ENCODE measurements at places on chromosomes 7 and 10. TPM values are rescaled to one million over a fixed set of nuclear protein-coding genes. Genes with fewer than 3 reads are reported as not detected.

- no peaks in the 10 kb centered on the region for H3K4me1 ChIP-seq
- H3K4me3 ChIP-seq, result no peak overlapping the region
- no peak overlapping the region for H3K27ac ChIP-seq
- no peak for DNase-seq
- no peaks in the 10 kb centered on the region for H3K36me3 ChIP-seq
These were observed 117.9 kb upstream of the COL1A2 start for GRCh38 chr7:94276795-94277194.

- no peak overlapping the region for H3K4me3 ChIP-seq
- DNase-seq, result no peak
- H3K27ac ChIP-seq, result no peak overlapping the region
- no peaks in the 10 kb centered on the region for H3K27me3 ChIP-seq
- peaks cover 28% of the 10 kb centered on the region for H3K4me1 ChIP-seq
- no peaks in the 10 kb centered on the region for H3K36me3 ChIP-seq
These were observed 22.6 kb downstream of the TES start for GRCh38 chr7:116232920-116233319.

DNA sequence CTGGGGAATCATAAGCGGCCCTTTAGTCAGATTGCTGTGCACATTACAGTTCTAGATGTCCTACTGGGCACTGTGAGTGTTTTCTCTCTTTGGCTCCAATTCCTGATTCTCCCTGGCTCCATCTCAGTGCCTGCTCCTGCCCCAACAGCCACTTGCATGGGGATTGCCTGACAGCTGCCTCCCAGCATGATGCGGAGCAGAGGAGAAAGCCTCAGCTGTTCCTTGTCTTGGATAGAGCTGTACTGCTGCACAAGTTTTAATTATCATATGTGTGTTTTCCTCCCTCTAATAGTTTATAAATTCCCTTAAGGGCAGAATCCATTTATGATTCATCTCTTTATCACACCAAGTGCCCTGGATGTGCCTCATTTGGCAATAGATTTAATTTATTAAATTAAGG, 285.8 kb upstream of the COBL start:
- no peak overlapping the region for H3K4me3 ChIP-seq
- H3K36me3 ChIP-seq, result peaks cover 34% of the 10 kb centered on the region
- peaks cover 4% of the 10 kb centered on the region for H3K27me3 ChIP-seq
- H3K4me1 ChIP-seq, result no peaks in the 10 kb centered on the region

DNA sequence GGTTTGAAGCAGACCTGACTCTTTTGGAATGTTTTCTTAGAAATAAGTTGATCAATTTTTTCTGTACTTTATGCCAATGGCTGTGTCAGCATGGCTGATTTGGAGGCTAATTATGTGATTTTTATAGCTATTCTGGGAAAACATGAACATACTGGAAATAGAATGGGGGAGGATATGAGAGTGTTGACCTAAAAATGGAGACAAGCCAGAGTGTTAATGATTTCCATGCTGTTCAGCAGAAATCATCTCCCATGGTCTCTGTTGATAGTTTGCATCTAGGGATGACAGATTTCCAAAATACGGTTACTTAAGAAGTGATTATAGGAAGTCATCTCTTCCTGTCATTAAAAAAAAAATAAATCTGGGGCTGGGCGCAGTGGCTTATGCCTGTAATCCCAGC, 32.7 kb upstream of the DMTF1 start:
- no peaks in the 10 kb centered on the region for H3K27me3 ChIP-seq
- H3K4me1 ChIP-seq, result no peaks in the 10 kb centered on the region
- no peaks in the 10 kb centered on the region for H3K36me3 ChIP-seq
- no peak overlapping the region for H3K4me3 ChIP-seq
- H3K27ac ChIP-seq, result no peak overlapping the region

Gene ADAM12
- total RNA-seq, result 0.22 TPM

Gene OR9A2
- total RNA-seq, result not detected

DNA sequence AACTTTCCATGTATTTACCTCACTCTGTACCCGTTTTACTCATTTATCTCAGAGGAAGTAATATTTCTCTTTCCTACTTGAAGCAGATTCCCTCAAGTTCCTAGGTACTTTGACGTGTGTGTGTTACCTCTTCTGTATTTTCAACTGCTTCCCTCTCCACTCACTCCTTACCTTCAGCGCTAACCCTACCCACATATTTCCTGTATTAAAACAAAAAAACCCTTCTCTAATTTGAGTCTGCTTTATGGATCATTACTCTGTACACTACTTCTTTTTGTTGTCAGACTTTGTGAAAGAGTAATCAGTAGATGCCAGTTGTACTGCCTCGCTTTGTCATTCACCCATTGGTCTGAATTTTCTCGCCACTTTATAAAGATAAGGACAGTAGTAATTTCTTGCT, 74.0 kb downstream of the CDK13 start:
- peaks cover 9% of the 10 kb centered on the region for H3K4me1 ChIP-seq
- 0 out of 2 replicates have a peak overlapping the region, but pooled peaks have one; percentile 35 for H3K27ac ChIP-seq
- no peak for DNase-seq
- H3K4me3 ChIP-seq, result no peak overlapping the region
- peaks cover 10% of the 10 kb centered on the region for H3K36me3 ChIP-seq

GRCh38 chr10:24360282-24361127, 151.6 kb downstream of the KIAA1217 start:
- H3K27ac ChIP-seq, result no peak overlapping the region
- H3K36me3 ChIP-seq, result no peaks in the 10 kb centered on the region
- no peaks in the 10 kb centered on the region for H3K27me3 ChIP-seq
- peaks cover 26% of the 10 kb centered on the region for H3K4me1 ChIP-seq
- H3K4me3 ChIP-seq, result no peak overlapping the region

Gene HOXA11
- total RNA-seq, result not detected

DNA sequence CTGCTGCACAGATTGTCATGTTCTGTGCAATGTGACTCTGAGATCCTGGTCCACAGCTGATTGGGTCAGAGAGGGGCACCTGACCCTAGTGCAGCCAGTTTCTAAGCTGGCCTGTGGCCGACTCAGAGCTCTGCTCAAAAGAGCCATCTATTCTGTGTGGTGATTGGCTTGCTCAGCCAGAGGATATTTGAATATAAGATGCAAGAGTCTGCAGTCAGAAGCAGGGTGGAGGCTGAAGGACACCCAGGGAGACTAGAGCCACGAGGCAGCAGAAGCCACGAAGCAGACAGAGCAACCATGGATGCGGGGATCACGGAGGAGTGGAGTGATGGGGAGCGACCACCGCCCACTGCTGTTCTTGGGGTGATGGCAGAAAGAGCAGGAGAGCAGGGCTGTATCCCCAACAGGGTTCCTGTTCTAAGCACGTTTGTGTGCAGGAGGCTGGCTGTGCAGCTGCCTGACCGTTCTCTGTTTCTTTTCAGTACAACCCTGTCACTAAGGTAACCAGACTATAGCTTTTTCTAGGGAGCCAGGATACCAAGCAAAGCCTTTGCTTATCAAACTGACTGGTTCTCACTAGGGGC, 19.5 kb upstream of the RHEB start:
- no peak overlapping the region for H3K4me3 ChIP-seq
- H3K4me1 ChIP-seq, result peaks cover 15% of the 10 kb centered on the region
- H3K27me3 ChIP-seq, result no peaks in the 10 kb centered on the region
- H3K36me3 ChIP-seq, result no peaks in the 10 kb centered on the region

- no peak for DNase-seq
- no peak overlapping the region for H3K27ac ChIP-seq
- peaks cover 55% of the 10 kb centered on the region for H3K36me3 ChIP-seq
- H3K4me3 ChIP-seq, result no peak overlapping the region
- no peaks in the 10 kb centered on the region for H3K27me3 ChIP-seq
These were observed 53.0 kb downstream of the CTBP2 start for GRCh38 chr10:125107166-125107949.

DNA sequence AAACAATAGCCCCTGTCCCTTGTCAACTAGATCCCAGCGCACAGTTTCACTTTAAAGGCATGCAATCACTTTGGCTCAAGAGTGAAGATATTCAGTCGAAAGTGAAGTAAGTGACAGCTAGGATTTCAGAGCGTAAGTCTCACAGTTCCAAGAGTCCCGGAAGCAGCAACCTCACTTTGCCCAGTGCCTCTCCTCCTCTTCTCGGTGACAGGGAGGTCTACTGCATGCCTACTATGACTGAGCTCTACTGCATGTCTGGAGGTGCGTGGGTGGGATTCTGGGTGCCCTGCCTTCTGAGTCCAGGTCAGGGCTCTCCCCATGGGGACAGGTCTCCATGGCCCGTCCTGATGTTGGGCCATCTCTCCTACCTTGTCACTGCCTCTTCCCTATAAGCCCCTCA, 17.0 kb downstream of the PRKCQ start:
- no peaks in the 10 kb centered on the region for H3K36me3 ChIP-seq
- peaks cover 21% of the 10 kb centered on the region for H3K4me1 ChIP-seq
- no peak overlapping the region for H3K4me3 ChIP-seq
- H3K27ac ChIP-seq, result no peak overlapping the region
- H3K27me3 ChIP-seq, result no peaks in the 10 kb centered on the region
- no peak for DNase-seq

DNA sequence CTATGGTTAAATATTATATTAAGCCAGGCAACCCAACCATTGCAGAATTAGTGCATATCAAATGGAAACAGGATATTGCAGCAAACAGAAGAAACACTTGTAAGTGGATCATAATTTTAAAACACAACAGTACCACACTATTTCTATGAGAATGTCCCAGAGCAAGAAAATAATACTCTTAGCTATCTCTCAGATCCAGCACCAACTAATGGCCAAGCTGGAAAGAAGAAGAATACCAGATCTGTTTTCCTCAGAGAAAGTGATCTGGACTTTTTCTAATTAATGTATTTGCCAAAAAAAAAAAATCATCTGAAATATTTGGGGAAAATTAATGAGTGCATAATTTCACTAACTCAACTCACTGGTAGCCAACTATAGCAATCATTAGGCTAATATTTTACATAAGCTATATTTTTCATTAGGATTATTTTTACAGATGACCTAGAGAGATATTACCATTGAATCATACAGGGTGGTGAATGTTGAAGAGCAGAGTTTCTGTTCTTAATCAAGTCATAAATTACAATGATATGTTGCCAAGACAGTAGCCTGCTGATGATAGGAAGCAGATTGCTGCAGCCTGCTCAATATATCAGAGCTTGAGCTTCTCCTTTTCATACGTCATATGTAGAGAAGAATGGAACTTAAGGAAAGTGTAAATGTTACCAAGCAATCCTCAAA, 995.4 kb upstream of the LRRN3 start:
- peaks cover 15% of the 10 kb centered on the region for H3K36me3 ChIP-seq
- H3K4me3 ChIP-seq, result no peak overlapping the region
- no peaks in the 10 kb centered on the region for H3K27me3 ChIP-seq
- no peaks in the 10 kb centered on the region for H3K4me1 ChIP-seq
- H3K27ac ChIP-seq, result no peak overlapping the region

GRCh38 chr7:139830782-139831501, 1.9 kb downstream of the TBXAS1 start:
- DNase-seq, result no peak

Gene OSBPL3
- 16.0 TPM for total RNA-seq

GRCh38 chr10:1552406-1552805, 184.9 kb downstream of the ADARB2 start:
- H3K27ac ChIP-seq, result 0 out of 2 replicates have a peak overlapping the region, but pooled peaks have one; percentile 21
- H3K27me3 ChIP-seq, result peaks cover 5% of the 10 kb centered on the region
- no peak overlapping the region for H3K4me3 ChIP-seq

DNA sequence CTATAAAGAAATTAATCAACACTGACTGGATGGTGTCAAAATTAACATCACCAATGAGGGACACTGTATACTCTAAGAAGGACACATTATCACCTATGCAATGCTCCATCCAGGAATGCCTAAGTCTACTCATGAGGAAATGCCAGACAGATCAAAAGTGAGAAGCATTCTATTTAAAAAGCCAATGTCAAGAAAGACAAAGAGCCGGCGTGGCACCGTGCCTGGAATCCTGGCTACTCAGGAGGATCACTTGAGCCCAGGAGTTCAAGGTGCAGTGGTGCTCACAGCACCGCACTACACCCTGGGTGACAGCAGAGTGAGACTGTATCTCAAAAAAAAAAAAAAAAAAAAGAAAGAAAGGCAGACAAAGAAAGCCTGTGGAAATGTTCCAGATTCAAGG, 45.5 kb upstream of the ANAPC16 start:
- no peaks in the 10 kb centered on the region for H3K27me3 ChIP-seq
- no peak overlapping the region for H3K27ac ChIP-seq
- H3K4me3 ChIP-seq, result no peak overlapping the region

- H3K4me1 ChIP-seq, result no peaks in the 10 kb centered on the region
- no peaks in the 10 kb centered on the region for H3K27me3 ChIP-seq
- DNase-seq, result no peak
These were observed 12.7 kb upstream of the RHBDD2 start for GRCh38 chr7:75866114-75866488.

GRCh38 chr7:106765727-106766355, 99.2 kb upstream of the PIK3CG start:
- no peak overlapping the region for H3K4me3 ChIP-seq
- no peak overlapping the region for H3K27ac ChIP-seq
- H3K4me1 ChIP-seq, result no peaks in the 10 kb centered on the region
- no peaks in the 10 kb centered on the region for H3K36me3 ChIP-seq
- no peaks in the 10 kb centered on the region for H3K27me3 ChIP-seq

GRCh38 chr10:46318799-46319198, 32.0 kb downstream of the ANTXRL start:
- no peak for DNase-seq
- H3K4me3 ChIP-seq, result no peak overlapping the region
- no peaks in the 10 kb centered on the region for H3K27me3 ChIP-seq
- H3K4me1 ChIP-seq, result peaks cover 15% of the 10 kb centered on the region

Gene GHRHR
- 4.0 TPM for total RNA-seq

DNA sequence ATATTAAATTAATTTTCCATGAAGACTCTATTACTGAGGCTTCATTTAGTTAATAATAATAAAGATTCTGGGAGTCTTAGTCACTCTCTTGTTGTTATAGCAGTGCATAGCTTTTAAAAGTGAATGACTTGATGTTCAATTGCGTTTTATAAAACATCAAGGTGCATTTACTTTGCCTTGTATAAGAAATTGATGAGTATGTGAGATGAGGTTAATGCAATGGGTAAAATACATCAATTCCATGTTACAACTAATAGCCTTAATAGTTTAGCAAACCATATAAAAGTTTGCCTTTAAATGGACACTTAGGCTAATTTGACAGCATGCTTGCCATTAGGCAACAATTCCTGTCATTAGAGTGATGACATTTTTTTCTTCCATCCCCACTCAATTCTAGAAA, 173.6 kb upstream of the TEX47 start:
- H3K4me3 ChIP-seq, result no peak overlapping the region
- no peak for DNase-seq
- no peak overlapping the region for H3K27ac ChIP-seq
- H3K36me3 ChIP-seq, result peaks cover 13% of the 10 kb centered on the region
- H3K27me3 ChIP-seq, result no peaks in the 10 kb centered on the region

Gene LEP
- not detected for total RNA-seq

DNA sequence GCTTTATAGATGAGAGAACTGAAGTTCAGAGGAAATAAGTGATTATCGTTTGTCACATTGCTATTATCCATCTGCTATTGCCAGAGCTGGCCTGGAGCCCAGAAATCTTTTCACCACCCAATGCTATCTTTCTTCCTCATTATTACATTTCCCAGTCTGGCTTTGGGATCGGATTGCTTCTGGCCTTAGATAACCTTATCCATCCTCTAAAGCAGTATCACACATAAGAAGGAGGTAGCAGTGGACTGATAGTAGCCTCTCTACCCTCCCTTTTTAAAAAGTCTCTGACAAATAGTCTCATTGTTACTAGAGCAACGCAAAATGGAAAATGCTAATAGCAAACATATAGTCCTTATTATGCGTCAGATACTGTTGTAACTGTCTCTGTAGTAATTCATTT, 1.3 kb upstream of the CLDN12 start:
- no peak overlapping the region for H3K27ac ChIP-seq
- peaks cover 4% of the 10 kb centered on the region for H3K4me1 ChIP-seq
- H3K4me3 ChIP-seq, result no peak overlapping the region

Gene EBLN1
- not detected for total RNA-seq

Gene BLNK
- total RNA-seq, result not detected

All from WTC11 (cell line).